ENCODE measurements at places on chromosomes 12 and 14.
A peak's percentile ranks its signal among the peaks of the same experiment; 100 is the strongest.

DNA sequence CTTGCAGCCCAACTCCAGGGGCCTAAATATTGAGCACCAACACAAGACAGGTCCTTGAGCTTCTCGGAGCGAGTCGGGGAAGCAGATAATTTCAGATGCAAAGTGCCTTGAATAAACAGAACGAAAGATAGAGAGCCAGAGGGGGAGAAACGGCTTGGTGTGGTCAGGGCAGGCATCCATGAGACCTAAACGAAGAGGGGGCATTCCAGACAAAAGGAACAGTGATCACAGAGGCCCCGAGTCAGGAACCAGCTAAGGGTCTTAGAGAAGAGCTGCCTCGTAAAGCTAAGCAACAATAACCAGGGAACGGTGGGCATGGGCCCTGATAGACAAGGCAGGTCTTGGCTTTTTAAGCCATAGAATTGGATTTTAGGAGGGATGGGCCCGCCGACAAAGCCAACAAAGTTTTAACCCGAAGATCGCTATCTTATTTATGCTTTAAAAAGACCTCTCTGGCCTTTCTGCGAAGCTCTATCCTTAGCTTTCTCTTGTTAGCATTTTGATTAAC lies 421 bp upstream of the ACADS start:
- no peak for DNase-seq

DNA sequence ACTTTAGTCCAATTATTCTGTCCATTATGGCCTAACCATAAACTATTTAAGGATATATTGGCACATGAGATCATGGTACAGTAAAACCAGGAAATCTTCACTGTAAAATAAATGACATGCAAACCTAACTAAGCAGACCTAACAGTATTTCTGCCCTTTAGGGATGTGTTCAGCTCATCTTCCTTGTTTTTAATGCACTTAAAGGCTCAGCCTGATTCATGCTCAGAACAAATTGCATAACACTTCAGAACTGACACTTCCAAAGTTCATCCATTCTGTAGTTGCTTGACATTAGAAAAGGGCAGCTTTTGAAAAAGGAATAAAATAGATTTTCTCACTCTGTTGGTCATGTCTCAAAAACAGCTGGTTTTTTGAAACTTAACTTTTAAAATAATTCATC lies 708.5 kb downstream of the C12orf50 start:
- no peak for DNase-seq

GRCh38 chr14:62133776-62134550 lies 371.7 kb downstream of the SNAPC1 start:
- DNase-seq: peak; percentile 32

GRCh38 chr12:22255097-22255496 lies 79.4 kb downstream of the ST8SIA1 start:
- DNase-seq: no peak

GRCh38 chr12:123905319-123905925 lies 67.2 kb downstream of the CCDC92 start:
- DNase-seq: no peak

DNA sequence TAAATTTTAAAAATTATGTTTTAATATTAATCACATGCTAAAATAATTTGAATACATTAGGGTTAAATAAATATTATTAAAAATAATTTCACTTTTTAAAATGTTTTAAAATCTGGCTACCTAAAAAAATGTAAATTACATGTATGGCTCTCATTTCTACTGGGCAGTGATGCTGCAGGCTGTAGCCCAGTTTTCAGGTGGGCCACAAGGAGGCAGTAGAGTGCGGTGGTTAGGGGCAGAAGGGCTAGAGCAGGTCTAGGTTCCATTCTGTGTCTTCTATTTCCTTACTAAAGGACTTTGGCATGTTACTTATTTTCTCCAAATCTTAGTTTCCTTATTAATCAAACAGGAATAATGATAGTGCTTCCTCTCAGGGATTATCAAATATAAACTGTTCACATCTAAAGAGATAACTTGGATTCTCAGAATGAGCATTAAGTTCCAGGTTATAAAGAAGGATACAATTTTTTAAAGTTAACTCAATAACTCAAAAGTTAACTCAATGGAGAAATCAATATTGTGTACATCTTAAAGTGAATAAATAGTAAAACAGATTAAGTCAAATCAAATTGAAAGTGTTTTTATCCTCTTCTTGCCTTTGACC lies 54.9 kb upstream of the OVCH1 start:
- no peak for DNase-seq

DNA sequence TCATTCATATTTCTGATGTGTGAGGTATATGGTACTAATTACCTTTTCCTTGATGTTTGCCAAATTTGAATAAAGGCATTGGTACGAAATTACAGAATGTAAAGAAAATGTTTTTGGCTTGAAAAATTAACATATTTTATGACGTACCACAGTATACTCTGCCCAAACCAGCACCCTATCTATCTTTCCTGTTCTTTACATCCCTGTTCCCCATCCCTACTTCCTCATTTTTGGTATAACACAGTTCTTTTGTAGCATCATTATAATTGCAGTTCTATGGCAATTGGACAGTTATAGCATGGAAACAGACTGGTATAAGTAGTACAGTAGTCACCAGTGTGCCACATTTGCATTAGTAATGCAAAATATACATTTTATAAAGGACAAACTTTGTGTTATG lies 7.0 kb upstream of the CCT2 start:
- DNase-seq: no peak

DNA sequence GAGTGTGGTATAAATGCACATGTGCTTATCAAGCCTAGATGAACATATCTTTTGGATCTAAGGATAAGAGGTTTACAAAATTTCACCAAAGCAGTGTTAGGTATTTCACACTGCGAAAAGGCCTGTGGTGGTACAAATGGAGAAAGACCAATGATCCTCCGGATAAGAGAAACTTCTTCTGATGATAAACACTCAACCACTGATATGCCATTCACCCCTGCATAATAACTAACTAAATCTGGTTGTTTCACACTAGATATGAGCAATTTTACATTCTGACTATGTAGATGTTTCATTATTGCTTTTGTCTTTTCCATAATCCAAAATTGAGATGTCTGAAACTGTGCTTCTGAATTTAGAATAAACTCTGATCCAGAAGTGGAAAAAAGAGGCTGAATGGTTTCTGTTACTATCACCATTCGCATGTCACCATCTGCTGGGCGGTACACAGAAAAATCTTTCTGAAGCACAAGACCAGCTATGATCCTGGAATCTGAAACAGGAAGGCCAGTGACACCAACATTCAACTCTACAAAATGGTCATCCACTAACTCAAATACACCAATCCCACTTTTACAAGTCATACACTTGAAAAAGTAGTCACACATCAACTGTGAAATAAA lies 1.3 kb downstream of the BBS10 start:
- DNase-seq: peak; percentile 1

DNA sequence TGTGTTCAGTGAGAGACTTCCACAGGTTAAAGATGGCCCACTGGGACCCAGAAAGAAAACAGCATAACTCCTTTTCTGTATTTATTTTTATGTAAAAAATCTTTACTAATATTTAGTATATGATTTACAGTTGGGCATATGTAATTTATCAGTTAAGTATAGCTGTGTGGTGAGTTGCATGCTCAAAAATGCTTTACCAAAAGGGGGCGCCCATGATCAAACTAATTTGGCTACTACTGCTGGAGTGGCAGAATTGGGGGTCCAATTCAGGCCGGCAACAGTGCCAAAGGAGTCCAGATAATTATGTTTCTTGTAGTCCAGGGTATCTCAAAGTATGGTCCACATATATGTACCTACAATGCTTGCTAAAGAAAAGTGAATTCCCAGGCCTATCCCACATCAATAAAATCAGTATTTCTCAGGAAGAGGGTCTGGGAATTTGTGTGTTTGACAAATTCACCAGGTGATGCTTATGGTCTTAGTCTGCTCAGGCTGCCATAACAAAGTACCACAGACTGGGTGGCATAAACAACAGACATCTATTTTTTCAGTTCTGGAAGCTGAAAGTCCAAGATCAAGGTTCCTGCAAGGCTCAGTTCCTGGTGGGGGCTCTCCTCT lies 152.0 kb downstream of the KTN1 start:
- DNase-seq: no peak

- DNase-seq: no peak
Measured at GRCh38 chr14:94139421-94139820, 10.0 kb upstream of the IFI27L2 start.

GRCh38 chr14:33949411-33949893 lies 1.4 kb downstream of the EGLN3 start:
- DNase-seq: no peak

DNA sequence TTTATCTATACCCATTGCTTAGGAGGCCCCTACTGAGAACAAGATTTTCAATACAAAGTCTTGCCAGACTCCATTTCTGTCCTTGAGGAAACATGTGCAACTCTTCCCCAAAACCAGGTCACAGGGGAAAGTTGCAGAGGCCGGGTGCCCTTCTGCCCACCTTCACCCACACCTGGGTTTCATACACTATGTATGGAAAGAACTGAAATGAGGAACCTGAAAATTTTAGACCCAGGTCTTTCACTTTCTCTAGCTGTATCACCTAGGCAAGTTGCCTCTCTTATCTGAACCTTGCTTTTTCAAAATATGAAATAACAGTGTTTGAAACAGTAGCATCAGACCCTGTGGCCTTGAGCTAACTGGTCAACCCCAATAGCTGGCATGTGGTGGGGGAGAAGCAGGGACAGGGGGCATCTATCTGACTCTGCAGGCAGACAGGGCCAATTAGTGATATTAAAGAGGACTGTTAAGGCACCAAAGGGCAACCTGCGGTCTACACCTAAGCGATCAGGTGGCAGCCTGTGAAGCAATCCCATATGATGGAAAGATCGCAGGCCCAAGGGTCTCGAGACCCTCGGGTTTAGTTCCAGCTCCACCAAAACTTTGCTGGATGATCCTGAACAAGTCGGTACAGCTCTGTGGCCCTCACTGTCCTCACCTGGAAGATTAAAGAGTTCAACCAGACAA lies 346.5 kb downstream of the BCL11B start:
- no peak for DNase-seq

GRCh38 chr14:69485701-69486100 lies 1.2 kb downstream of the PLEKHD1 start:
- DNase-seq: no peak

DNA sequence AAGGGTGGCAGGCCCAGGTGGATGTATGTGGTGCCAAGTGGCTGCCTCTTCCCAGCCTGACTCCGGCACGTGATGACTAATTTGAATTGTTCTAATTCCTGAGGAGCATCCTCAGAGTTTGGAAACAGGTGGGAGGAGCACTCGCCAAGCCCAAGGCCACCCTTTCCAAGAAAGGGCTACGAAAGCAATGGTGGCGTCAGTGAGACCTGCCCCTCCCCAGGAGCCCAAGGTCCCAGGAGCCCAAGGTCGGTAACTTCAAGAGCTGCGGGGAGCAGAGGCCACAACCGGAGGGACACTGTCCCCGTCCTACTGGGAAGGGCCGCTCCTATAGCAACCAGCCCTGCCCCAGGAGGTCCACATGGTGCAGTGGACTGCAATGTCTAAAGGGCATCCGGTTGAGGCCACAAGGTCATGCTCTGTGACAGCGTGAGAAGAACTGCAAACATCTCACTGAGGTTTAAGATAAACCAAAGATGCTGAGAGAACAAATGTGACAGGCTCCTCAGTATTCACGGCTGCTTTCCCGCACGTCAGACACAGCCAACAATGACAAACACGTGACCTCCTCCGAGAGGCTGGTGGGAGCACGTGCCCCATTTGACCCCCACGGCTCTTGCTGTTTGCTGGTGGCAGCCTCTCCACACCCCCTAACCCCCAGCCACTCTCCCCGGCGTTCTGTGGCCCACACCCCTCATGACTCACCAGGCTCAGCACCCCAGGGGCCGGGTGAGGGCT lies 79.6 kb downstream of the ITPK1 start:
- DNase-seq: no peak

DNA sequence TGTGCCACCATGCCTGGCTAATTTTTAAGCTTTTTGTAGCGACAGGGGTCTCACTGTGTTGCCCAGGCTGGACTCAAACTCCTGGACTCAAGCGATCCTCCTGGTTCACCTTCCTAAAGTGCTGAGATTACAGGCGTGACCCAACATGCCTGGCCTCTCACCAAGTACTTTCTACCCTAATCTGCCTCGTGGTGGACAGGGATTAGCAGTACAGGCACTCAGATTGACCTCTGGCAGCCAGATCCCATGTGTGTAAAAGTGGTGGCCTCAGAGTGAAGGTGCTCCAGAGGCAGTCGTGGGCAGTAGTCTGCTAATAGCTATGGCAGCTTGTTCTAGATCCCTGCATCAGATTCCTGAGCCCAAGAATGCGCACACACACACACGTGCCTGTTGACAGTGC lies 30.9 kb downstream of the MTHFD1 start:
- no peak for DNase-seq

DNA sequence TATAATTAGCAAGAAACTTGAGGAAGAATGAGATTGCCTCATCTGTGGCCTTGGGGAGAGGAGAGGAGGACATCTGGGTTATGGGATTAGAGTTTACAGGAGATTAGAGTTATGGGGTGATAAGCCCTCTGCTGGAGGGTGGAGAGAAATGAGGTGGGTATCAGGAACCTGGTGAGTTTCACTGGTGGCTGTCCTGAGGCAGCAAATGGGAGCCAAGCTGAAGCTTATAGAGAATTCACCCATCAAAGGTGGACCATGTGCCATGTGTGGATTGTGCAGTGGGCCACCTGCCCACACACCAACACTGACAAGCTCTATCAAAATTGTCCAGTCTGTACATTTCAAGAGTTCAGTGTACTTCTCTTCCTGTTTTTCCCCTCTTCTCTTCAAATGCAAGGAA lies 135.3 kb downstream of the AEBP2 start:
- DNase-seq: no peak
